Spinal cord (tissue), 10 donors: ENCODE measurements at places on chromosomes 7 and 10.

GRCh38 chr7:41182782-41183181, 520.1 kb downstream of the INHBA start:
- DNase-seq: no peak

GRCh38 chr10:102247734-102248133, 2.4 kb downstream of the GBF1 start:
- no peak for DNase-seq

GRCh38 chr10:11415095-11415494, 196.4 kb downstream of the USP6NL start:
- no peak for DNase-seq

- DNase-seq: no peak
Observed at GRCh38 chr7:70268179-70268578, 669.9 kb downstream of the AUTS2 start.

- no peak for DNase-seq
Observed at GRCh38 chr10:77647543-77648293, 10.1 kb upstream of the KCNMA1 start.

DNA sequence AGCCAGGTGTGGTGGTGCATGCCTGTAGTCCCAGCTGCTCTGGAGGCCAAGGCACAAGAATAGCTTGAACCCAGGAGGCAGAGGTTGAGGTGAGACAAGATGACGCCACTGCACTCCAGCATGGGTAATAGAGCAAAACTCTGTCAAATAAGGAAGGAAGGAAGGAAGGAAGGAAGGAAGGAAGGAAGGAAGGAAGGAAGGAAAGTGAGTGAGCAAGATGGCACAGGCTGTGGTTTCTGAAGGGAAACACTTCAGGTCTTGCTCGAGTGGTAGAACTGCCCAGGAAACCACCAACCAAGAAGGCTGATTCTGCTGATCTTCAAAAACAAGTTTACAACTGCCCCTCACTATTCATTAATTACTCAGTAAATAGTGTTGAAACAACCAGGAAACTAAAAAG, 45.2 kb downstream of the EZH2 start:
- no peak for DNase-seq

DNA sequence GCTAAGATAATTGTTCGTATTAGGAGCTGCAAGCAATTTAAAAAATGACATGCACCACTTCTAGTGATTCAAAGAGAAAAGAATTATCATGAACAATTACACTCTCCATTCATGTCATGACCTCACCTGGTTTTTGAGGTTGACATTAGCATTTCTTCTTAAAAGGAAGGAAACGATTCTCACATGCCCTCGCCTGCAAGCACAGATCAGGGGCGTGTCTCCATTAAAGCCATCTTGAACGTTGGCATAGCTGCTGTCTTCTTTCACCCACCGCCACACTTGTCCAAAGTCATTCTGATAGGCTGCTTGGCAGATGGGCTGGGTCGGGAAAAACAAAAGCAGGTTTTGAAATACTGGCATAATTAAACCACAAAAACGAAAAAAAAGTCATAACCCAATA, 19.9 kb downstream of the ANKRD22 start:
- DNase-seq: no peak

- no peak for DNase-seq
Observed at GRCh38 chr7:13115855-13116254, 428.4 kb downstream of the ARL4A start.
